AG04450 (cell line): ENCODE measurements at places on chromosomes 12 and 14.
A peak's percentile ranks its signal among the peaks of the same experiment; 100 is the strongest.

GRCh38 chr14:66746316-66747006 is 238.5 kb downstream of the GPHN start:
- DNase-seq = peak; percentile 1

DNA sequence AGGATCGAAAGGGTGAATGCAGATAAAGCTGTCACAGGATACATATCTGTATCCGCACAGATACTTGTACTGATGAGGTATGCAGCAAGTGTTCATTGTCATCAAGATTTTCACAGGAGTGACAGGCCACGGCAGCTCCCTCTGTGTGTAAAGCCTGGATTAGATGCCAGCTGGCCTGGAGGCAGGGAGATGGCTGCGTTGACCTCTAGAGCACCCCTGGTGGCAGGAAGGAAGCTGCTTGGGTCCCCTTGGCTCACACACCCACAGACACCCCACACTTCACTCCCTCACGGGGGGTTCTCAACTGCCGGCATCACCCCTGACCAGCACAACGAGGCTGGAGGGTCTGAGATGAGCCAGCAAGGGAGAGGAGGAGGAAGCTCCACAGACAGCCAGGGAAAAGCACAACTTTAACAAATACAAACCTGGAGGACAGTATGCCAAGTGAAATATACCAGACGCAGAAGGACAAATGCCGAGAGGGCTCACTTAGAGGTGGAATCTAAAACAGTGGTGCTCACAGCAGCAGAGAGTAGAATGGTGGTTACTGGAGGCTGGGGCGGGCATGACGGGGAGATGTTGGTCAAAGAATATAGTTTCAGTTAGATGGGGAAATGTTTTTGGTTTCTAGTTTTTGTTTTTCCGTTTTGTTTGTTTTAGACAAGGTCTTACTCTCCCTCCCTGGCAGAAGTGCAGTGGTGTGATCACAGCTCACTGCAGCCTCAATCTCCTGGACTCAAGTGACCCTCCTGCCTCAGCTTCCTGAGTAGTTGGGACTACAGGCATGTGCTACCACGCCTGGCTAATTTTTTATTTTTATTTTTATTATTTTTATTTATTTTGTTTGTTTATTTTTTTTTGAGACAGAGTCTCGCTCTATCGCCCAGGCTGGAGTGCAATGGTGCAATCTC is 45.7 kb downstream of the TEAD4 start:
- DNase-seq = no peak

GRCh38 chr12:101186291-101186690 is 23.7 kb downstream of the SLC5A8 start:
- no peak for DNase-seq

DNA sequence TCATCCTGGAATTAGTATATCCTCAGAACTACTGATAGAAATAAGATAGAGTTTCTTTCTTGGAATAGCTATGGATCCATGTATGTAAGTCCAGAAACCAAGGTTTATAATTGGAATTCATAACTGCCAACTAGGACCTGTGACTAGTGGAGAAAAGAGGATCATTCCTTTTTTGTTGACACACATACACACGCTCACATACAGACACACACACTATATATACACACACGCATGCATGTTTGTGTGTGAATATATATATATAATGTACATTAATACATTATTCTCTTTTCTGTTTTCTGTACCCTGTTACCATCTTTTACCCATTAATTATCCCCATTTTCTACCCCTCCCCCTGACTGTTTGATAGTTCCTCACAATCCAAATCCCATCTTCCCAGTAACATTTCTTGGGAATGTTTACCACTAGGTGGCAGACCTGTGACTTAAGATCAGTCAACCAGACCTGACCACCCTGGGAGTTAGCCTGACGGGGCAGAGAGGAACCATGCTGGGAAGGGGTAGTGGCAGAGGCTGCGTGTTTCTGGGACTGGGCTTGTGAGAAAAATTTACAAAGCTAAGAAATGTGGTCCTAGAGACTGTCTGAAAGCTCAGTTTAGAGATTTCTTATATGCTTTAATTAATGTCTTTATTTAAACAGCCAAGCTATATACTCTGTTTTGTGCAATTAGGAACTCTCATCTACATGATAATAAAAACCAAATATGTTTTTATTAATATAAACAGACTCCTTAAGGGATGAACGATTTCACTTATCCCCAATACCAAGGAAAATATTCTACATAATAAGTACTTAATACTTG is 308.0 kb downstream of the PPFIA2 start:
- peak; percentile 21 for DNase-seq

DNA sequence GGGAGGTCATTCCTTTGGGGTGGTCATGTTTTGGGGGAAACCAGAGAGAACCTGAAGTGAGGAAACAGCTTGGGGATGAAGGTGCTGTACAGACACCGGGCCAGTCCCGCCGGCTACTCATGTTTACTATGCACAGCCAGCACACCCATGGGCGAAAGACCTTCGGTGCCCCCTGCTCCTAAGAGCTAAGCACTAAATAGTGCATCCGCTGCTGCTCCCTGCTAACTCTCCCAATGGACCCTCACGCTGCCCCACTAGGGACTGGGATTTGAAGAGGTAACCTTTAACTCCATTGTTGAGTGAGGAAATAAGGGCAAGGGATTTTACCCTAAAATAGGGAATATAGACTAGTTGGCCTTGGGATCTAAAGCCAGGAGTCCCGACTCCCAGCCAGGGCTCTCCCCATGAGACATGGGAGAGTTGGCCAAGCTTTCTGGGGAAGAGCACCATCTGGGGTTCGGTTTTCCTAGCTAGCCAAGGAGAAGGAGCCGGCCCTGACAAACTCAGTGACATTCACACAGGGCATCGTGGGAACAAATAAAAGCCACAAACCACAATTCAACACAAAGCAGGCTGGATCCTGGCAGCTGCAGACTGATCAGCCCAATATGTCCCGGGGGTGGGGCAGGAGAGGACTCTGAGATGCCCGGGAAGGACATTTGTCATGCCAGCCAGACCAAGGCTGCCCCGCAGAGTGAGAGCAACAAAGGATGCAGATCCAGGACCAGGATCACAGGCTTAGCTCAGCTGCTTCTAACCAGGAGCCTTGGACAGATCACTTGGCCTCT is 91.7 kb downstream of the SINHCAF start:
- no peak for DNase-seq

DNA sequence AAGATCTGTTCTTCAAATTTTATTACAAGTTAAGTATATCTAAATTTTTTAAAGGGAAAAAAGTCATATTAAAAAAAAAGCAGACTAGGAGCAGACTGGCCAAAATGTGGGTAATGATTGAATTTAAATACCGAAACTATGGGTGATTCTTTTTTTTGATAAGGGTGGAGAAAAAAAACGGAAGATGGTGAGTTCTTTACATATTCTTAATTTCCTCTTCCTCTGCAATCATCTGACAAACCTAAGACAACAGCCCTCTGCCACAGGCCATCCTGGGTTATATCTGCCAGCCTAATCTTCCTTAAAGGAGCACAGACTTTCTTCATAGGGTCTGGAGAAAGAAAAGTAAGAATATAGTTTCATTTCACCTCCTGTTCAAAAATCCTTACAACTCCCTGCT is 108.0 kb downstream of the PPP2R5E start:
- no peak for DNase-seq

DNA sequence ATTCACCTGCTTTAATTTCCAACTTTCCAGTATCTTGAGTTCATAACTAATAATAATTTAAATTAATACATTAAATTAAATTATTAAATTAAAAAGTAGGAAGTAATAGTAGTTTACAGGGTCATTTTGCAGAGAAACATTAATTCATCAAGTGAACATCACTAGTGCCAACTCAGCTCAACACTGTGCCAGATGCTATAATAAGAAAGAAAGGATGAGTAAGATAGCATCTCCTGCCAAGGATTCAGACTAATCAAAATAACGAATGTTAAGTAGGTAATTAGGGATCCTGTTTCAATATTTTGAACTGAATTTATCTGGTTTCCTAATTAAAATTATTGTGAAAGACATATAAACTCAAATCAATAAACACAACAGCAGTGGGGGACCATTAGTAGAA is 596.7 kb downstream of the SLC6A15 start:
- DNase-seq = no peak

DNA sequence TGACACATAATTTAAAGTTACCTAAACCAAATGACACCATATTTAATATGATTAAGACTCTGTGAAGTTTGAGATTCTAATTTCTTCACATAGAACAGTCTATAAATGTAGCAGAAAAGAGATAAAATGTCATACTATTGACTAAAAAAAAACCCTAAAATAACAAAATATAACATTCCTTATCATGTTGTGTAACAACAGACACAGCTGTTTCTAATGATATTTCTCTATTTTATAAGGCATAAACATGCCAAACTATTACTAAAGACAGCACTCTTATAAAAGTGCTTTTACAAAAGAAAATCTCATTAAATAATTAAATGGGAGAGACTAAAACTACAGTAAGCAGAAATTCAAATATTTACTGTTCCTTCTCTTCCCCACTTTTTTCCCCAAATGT is 49.4 kb downstream of the NOVA1 start:
- DNase-seq = no peak

DNA sequence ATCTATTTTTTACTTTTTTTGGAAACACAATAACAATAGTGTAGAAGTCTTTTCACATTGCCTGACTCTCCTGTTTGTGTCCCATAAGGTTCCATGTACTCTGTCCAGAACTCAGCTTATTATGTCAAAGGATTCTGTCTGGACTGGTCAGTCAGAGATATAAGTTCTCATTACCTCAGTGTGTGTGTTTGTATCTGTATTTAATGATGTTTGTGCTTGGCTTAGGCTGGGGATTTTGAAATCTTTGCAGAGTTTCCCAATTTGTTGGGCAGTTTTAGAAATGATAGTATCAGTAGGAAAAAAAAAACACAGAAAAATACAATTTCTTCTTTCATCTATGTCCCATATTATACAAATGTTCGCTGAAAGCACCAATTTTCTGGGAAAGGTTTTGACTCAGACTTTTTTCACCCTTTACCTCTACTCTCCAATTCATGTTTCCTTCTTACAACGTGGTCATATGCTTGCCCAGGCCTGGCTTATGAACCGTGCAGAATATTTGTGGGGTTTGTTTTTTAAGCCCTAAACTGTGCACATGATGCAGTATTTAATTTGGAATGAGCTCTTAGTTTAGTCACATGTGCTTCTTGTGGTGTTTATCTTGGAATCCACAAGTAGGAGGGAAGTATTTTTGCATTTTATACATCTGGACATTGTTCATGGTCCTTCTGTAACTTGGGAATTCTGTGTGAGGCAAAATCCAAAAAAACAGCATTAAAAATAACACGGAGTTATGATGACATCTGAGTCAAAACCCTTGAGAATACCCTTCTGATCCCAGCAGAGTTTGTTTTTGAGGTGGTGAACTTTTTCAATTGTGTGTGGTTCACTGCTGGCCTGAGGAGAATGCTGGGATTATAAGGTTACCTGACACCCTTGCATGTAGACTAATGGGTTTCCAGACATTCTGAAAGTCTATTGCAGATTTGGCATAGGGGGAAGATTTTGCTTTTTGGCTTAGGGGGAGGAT is 121.2 kb downstream of the RAD51B start:
- DNase-seq = peak; percentile 45

- DNase-seq = no peak
Measured at GRCh38 chr14:60106339-60106738, 14.6 kb downstream of the PCNX4 start.

DNA sequence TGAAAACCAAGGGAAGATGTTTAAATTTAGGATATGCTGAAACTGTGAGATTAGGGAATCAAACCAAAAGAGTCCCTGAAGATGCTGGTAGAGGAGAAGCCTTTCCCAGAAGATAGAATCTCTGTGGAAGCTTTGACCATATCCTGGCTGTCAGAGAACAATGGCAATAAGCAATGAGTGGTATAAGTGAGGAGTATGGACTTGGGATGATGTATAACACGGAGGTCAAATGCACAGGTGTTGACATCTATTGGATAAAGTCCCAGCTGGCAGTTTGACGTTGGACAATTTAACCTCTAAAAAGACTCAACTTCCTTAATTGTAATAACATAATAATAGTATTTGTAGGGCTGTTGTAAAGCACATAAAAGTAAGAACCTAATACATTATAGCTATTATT is 30.1 kb upstream of the CLEC14A start:
- no peak for DNase-seq

DNA sequence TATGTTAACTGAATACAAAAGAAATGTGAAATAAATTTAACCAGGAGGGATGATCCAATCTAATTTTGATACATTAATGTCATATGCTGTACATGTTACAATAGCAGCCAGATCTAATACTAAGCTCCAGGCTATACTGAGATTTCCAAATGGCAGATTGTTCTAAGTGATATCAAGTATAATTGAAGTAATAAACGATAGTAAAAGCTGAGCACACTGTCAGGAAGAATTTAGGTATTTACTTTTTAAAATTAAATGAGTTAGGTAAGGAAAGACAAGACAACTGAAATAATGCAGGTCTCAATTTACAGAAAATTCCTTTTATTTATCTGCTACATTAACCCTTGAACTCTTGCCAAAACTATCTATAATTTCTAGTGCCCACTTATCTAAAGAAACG is 39.9 kb downstream of the INSM2 start:
- no peak for DNase-seq

GRCh38 chr14:34781242-34781641 is 66.8 kb upstream of the CFL2 start:
- peak; percentile 73 for DNase-seq

GRCh38 chr12:104446646-104447421 is 9.9 kb upstream of the CHST11 start:
- DNase-seq = no peak

- no peak for DNase-seq
Measured at GRCh38 chr12:66319266-66319954, 17.1 kb downstream of the HELB start.

DNA sequence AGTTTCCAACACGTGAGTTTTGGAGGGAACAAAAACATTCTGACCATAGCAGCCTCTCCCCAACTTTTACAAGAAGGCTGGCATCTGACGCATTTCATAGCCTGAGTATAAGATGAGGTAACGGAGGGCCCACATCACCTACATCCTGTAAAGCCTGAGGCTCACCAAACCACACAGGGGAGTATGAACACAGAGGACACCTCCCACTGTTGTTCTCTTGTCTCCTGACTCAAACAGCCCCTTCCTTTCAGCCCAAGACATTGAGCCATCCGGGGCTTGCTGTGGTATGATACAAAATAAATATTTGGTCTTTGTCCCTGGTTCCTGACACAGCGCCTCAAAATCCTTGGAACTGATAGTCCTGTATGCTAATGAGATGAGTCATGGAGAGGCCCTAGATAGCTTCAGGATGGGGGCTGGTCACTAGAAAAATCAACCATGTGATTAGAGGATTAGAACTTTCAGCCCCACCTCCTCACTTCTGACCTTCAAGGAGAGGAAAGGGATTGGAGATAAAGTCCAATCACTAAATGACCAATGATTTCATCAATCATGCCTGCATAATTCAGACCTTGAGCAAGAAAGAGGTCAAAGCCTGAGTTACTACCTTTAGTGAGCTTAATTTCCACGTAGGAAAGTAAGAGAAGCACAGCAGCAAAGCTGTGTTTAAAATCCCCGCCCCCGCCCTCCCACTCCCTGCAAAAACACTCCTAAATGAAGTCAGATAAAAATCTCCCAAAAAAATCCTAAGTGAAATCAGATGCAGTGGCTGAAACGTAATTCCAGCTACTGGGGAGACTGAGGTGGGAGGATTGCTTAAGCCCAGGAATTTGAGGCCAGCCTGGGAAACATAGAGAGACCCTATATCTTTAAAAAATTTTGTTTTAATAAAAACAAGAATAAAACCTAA is 236.4 kb downstream of the PCNX1 start:
- peak; percentile 15 for DNase-seq
